ENCODE measurements at places on chromosomes 11 and 22.

- no peak for DNase-seq
Observed at GRCh38 chr11:126993599-126993998, 7.0 kb downstream of the KIRREL3 start.

DNA sequence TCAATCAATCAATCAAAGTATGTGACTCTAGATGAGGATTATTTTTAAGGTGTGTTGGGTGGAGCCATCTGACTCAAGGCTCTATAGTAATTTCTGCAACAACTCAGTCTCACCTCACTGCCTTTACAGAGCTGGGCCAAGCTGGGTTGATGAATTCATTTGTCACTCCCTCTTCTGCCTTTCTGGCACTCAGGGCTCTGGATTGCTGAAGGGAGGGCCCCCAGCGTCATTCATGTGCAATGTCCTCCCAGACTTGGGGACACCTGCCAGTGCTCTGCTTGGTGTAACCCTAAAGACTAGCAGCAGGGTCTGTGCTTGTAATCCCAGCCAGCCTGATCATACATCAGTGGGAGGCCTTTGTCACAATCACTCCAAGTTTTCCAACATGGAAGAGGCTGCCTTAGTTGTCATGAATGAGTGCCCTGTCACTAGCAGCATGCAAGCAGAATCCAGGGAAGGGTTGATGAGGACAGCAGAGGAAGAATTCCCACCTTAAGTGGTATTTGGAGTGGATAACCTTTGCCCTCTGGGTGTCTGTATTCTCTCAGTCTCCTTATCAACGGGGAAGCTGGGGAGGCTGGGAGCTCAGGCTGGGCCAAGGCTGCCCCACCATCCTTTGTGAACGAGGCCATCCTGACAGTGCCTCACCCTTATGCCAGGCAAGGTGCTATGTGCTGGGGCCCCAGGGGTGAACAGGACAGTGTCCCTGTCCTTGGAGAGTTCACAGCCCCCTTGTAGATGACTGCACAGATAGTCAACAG lies 2.0 kb upstream of the TP53I11 start:
- no peak for DNase-seq

DNA sequence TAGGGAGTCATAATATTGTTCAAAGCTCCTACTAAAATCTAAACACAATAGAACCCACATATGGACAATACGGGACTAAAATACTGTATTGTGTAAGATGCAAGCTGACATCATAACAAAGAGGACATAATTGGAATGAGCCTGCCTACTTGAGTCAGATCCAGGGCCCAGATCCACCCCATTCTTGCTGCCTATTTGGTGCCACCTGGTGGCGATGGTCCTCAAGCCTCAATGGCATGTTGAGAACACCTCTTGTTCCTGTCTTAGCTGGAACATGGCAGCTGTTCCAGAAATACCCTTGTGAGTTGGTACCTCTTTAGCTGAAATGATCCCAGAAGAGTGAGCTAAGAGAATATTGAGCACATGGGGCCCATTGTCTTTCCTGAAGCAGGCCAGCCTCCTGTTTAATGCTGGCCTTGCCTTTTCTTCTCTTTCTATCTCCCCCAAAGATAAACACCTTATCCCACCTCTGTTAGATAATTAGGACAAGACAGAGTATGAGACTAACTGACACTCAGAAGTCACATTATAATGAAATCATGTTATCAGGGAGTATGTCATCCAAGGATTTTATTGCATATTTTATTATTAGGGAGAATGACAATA lies 680.9 kb upstream of the ANO5 start:
- no peak for DNase-seq

DNA sequence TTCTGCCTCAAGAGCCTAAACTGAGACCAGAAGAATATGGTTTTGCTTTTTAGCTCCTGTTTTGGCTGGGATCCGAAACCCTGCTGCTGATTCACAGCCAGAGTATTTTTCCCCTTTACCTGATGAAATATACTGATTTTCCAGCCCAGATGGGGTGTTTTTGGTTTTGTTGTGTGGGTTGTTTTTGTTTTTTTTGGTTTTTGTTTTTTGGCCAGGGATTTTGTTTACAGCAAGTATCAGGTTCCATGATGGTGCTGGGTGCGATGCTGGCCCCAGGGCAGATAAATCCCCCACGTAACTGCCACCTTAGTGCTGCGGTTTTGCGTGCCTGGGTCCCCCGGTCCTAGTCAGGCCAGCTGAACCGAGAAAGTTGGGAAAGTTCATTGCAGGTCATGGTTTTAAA lies 103.7 kb downstream of the ZBTB16 start:
- no peak for DNase-seq

DNA sequence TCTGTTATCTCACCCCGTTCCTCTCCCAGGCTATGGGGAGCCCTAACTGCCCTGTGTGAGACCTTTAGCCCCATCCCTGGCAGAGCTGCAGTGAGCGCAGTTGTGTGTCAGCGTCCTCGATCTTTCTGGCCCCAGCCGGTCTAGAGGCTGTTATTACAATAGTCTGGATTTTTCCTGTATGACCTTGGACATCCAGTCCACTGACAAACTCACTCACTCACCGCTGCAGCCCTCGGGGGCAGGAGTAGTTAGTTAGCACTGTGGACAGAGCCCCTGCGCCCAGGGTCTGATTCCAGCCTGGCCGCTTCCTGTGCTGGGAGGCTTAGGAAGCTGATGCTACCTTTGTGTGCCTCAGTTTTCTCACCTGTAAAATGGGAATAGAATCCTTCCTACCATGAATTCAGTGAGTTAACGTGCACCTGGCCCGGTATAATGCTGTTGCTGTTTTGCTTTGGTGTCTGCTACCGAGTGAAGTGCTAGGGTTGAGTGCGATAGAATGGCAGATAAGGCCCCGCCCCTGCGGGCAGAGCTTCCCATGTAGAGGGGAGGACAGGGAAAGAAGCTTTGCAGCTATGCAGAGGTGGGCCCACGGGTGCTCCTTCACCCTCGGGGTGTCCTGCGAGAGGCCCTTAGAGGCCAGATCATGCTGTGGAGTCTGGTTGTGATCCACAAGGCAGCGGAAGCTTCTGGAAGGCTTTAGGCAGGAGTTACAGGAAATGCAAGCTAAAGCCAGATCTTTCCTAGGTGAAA lies 3.0 kb downstream of the LRP5 start:
- no peak for DNase-seq

DNA sequence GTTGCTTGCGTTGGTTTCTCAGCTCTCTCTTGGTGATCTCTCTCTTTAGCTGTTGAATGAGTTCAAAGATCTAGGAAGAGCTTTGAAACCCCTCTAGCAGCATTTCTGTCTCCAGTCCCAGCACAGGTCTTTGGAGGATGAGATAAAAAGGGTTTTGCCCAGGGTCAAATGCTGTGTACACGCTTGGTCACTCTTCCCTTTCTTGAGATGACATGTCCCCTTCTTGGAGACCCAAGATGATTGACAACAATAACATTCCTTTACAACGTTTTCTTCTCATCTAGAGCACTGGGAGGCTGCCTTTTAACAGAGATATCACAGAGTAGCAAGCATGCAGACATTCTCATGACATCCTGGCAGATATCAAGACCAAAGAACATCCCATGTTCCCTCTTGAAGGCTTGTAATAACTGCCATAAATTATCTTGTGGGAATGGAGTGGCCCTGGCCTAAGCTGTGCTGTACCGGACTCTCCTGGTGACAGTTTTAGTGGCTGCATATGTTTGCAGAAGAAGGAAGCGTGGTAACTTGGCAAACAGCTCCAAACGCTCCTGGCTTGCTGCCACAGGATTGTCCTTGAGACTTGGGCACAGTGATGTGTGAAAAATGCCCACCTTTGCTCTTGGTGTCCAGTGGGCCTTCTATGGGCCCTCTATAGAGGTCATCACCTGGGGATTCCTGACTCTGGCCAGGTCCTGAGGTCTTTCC lies 107.8 kb downstream of the PTPRJ start:
- no peak for DNase-seq

DNA sequence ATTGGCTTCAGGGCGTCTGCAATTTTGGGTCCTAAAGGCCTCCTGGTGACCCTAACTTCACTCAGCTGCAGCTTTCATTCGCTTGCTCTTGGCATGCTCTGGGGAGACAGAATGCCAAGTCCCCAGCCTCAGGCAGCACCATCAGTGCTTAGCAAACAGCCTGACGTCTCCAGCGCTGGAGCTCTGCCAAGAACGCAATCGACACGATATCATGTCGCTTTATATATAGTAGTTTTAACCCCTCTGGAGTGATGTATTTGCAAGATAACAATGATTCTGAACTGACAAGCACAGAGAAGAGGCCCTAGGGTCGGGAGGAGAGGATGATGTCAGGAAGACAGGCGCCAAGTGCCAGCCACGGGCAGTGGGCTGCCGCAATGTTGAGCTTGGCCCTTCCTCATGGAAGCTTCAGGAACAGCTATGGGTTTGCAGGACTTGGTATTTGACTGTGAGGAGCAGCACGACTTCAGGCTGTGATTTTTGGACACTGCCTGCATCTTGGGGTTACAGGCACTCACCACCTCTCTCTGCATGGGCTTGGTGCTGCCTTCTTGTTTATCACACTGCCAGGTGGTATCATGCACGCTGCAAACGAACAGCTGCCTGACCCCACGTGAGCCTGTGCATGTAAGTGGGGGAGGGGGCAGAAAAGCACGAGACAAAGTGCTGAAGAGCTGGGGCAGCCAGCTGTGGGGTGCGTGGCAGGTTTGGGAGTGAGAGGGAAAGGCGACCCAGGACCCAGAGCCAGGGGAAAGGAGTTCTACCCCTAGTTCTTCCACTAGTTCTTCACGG lies 26.1 kb downstream of the B3GAT1 start:
- DNase-seq = no peak

DNA sequence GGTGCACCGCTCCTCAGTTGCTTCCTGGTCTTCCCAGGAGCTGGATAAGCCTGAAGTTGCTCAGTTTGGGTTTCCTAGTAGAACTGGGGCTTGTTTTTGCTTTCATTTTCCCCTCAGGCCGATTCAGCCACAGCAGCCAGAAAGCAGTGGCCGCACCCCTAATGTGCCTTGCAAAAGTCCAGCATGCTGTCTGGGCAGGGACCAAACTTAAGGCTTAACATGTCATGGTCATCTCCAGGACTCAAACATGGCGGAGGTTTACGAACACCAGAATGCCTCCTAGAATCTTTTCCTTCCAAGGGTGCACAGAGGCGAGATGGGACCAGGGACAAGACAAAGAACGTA lies 2.5 kb downstream of the GNG3 start:
- no peak for DNase-seq

- DNase-seq = no peak
Observed at GRCh38 chr11:75547617-75548058, 14.4 kb upstream of the SERPINH1 start.

DNA sequence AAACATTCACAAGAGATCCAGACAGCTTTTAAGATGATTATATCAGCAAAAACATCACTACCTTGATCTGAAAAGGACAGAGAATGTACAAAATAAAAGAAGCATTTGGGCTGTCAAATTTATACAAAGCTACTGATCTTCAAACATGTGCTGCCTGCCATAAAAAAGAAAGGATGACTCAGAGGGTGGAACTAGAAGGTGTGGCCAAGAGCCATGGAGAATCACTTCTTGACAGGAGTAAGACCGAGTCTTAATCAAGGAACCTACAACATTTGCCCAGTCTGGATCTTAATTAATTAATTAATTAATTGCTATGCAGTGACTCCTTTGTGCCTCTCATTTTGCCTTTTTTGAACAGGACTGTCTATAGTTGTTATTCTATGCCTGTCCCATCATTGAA lies 33.2 kb downstream of the C11orf96 start:
- DNase-seq = no peak

DNA sequence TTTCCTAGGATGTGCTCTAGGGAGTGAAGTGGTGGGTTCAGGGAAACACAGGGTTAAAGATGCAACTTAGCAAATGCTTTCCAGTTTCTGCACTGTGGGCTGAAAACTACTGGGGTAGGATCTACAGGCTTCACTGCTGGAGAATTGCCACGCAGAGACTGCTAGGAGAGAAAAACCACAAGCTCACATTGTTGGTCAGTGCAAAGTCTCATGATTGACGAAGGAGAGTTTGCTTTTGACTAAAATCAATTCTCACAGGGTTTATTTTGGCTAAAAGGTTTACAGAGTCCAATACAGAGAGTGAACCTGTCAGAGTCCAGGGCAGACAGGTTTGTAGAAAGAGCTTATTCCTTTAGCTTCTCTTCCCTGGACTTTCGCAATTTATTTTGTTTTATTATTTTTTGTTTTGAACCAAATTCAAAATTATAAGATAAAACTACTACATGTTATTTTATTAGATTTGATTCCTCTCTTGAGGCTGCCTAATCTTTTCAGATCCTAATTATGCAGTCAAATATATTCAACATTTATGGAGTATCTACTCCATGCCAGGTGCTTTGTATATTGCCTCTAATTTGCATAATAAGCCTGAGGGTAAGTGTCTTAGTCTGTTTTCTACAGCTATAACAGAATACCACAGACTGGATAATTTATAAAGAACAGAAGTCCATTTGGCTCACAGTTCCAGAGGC lies 64.7 kb downstream of the MTNR1B start:
- no peak for DNase-seq

- DNase-seq = no peak
Observed at GRCh38 chr11:75565916-75566762, 4.1 kb downstream of the SERPINH1 start.

DNA sequence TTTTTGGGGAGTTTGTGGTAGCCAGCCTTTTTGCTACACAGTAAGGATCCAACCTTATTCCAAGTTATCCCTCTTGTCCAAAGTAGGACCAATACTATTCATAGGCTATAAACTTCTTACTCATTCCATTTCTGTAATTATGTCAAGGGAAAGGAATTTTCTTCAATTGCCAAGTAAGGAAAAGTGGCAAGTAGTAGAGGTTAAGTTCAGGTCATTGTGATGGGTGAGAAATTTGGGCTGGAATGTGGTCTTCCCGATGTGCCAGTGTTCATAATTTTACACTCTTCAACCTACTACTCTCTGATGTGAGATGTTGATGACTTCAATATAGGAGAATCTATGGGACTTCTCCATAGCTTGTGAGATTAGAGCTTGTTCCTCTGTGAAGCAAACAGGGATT lies 648.8 kb downstream of the METTL15 start:
- DNase-seq = no peak

GRCh38 chr11:75705541-75705940 lies 12.1 kb upstream of the MOGAT2 start:
- no peak for DNase-seq

DNA sequence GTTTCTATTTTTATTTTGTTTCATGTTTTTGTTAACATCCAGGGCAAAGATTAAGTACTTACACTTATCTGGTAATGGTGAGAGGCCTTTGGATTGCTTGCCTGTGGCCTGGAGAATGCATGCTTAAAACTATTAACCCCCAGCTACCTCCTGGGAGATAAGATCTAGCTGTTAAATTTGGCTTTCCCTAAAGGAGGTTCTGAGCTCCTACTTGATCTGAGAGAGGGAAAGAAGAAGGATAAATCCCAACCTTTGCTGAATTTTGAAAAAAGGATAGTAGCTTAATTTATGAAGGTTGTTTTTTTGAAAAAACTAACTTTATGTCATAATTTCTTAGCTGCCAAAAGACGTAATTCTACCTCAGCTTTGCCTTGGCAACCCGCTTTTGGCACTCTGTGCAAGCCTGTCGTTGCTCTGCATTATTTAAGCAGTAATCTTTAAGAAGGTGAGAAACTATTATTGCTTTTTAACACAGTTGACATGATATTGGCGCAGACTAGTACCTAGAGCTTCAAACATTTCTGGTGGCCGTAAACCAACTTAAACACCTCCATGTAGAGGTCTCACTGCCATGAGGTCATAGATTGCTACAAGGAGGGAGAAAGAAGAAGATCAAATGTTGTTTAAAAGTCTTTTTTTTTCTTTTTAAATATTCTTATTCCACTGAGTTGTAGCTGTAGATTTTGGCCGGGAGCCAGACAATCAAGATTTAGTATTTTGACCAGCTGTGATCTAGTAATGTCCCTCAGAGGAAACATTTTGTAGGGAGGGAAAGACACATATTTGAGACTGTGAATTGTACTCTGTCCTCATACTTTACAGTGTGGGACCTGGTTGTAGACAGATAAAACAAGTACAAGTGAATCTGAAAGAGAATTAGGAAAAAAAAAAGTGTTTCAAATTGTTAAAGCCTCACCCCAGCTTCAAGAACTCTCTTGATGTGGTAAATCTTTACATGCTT lies 74.4 kb downstream of the WNT11 start:
- no peak for DNase-seq
